ENCODE measurements at places on chromosomes 16 and 17. TPM values are rescaled to one million over a fixed set of nuclear protein-coding genes. Genes with fewer than 3 reads are reported as not detected.

DNA sequence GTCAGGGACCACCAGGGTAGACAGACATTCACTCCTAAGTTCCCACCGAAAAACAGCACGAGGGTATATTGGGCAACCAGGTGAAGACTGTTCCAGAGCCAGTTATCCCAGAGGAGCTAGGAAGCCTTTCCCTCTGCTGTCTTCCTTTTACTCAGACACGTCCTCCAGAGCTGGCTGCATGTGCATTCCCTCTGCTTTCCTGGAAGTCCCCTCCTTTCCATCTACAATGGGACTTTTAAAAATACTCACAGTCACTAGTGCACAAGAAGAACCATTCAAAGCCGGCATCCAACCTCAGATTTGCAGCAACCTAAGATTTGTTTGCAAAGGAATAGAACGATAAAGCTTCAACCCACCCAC lies 32.5 kb upstream of the CRISPLD2 start:
- DNase-seq = no peak

- DNase-seq = no peak
Measured at GRCh38 chr16:27405546-27406451, 3.8 kb downstream of the IL21R start.

- no peak for DNase-seq
Measured at GRCh38 chr17:48215583-48216139, 108.1 kb downstream of the SNX11 start.

GRCh38 chr16:23902748-23903414 lies 67.1 kb downstream of the PRKCB start:
- no peak for DNase-seq

DNA sequence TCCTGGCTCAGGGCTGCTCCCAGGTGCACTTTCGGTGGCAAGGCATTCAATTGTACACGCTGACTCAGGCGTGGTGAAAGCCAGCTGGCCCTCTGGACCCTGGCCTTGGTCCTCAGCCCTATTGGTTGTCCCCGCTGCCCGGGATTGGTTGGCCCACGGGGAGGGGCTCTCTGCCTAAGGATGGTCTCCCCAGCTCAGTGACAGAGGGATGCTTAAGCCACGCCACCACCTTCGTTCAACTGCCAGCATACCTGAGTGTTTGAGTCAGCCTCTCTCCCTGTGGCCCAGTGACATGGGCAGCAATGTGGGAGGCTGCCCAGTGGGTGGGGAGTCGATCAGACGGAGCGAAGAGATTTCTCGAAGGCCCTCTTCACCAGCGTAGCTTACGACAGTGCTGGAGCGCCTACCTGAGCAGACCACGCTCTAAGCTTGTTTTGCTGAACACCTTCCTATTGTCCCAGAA lies 30.3 kb downstream of the IRF8 start:
- DNase-seq = no peak

GRCh38 chr17:15930426-15930825 lies 14.5 kb upstream of the ADORA2B start:
- peak; percentile 7 for DNase-seq

- DNase-seq = no peak
Measured at GRCh38 chr16:50591800-50592771, 43.9 kb downstream of the NKD1 start.

DNA sequence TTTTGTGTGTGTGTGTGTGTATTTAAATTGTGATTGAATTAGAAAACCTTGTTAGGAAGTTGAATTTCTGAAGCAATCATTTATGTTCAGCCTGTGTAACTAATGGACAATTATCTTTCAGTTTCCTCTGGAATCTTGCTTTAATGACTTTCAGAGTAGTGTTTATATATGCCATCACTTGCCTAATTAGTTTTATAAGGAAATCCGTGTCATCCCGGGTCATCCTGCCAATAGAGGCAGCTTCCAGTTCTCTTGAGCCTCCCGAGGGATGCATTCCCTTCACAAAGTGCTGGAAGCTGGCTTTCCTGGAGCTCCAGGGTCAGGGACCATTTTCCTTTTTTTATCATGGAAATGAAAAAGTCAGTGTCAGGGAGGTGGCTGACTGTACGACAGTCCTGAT lies 42.9 kb downstream of the PRKCA start:
- DNase-seq = no peak

GRCh38 chr17:57009737-57010445 lies 32.0 kb downstream of the SCPEP1 start:
- DNase-seq = no peak

DNA sequence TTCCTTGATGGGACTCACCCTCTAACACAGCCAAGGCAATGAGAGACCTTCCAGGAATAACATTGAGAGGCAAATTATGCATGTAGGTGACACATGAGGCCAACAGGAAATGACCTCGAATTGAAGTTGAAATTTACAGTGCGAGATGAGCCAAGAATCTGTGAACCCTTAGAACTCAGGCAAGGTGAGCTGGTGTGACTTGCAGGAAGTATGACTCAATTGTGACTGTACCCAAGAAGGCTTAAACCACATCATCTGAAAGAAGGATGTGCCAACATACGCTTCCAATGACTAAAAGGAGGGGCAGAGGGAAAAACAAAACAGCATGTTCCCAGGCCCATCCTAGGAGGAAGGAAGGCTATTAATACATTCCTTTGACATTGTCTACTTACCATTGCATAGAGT lies 44.8 kb downstream of the PITPNC1 start:
- no peak for DNase-seq

DNA sequence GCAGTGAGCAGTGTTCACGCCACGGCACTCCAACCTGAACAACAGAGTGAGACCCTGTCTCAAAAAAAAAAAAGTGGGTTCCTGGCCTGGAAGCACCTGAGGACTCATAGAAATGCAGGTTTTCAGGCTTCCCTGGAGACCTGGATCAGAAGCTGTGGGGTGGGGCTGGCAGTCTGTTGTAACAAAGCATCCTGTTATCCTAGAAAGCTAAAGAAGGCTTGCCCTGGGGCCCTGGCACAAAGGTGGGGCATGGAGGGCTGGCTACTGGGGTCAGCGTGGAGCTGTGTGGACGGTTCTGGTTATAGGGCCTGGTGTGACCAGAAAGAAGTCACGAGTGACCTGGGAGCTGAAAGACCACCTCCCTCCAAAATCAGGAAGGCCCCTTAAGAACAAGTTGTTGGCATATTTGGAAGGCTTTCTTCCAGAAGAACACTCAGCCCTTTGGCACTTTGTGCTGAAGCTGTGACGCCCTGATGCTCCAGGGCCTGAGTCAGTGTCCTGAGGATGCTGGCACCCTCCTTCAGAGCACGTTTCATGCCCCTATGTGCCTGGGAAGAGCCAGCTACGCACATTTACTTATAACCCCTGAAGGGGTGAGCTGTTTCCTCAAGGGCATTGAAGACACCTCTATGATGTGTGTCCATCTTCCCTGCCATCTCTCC lies 6.2 kb downstream of the CRISPLD2 start:
- no peak for DNase-seq

DNA sequence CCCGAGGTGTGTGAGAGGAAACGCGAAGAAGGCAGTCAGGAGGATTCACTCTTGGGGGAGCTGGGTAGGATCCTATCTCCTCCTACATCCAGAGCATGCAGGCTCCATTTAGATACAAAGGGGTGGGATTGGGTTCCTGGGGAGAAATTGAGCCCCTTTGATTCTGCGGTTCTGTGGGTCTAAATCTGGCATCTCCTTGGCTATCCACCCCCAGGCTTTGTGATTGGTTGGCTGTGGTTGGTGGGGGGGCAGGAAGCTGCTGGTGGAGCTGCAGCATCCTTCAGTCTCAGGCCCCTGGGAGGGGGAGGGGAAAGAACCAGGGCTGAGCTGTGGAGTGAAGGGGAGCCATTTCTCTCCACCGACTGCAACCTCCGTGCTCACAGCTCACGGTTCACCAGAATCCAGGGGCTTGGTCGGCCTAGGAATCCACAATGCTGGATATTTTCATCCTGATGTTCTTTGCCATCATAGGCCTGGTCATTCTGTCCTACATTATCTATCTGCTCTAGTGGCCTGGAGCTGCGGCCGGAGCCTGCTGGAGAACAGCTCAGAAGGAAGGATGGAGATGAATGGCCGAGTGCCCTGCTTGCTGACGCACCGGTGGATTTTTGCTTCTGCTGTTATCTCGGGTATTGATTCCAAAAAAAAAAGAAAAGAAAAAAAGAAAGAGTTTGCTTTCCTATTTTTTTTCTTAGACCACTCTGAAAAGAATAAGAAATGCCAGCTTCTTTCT lies at the start of gene LASP1NB:
Gene LASP1NB (plus strand): TSS at position 352 of the 733 bp plus-strand sequence.
- peak; percentile 40 for DNase-seq

DNA sequence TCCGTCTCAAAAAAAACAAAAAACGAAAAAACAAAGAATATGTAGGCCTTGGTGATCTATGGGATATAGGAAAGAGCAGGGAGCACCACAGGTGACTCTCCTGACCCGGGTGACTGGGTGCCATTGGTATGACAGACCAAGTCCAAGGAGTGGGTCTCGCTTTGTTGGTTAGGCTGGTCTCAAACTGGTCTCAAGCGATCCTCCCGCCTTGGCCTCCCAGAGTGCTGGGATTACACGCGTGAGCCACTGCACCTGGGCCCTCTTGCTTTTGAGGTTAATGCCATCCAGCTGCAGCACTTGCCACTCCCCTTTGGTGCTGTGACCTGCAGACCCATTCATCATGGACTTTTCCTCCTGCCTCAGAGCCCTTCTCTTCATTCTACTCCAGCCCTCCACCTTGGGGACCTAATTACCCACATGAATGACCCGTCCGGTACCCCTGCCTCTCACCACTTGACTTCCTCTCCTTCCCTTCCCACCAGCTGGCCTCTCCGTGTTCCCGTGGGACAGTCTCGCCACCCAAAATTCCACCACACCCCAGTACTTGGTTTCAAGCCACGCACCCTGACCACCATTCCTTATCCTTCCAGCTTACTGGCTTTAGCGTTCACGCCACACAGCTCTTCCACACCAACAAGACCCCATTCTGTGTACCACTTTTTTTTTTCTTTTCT lies 3.2 kb upstream of the UBE2G1 start:
- no peak for DNase-seq

DNA sequence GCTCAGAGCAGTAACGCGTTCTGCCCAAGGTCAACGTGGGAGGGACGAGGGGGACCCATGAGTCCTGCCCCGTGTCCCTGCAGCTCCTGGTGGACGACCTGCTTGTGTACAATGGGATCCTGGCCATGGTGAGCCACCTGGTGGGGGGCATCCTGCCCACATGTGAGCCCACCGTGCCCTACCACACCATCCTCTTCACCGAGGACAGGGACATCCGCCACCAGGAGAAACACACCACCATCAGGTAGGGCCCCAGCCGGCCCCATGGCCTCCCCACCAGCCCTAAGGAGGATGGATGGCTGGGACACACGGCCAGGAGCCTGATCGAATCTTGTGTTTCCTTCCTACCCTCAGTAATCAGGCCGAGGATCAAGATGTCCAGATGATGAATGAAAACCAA lies 227.6 kb downstream of the KATNIP start:
- no peak for DNase-seq

GRCh38 chr16:18039931-18040330 lies 296.6 kb downstream of the NPIPA8 start:
- DNase-seq = no peak

DNA sequence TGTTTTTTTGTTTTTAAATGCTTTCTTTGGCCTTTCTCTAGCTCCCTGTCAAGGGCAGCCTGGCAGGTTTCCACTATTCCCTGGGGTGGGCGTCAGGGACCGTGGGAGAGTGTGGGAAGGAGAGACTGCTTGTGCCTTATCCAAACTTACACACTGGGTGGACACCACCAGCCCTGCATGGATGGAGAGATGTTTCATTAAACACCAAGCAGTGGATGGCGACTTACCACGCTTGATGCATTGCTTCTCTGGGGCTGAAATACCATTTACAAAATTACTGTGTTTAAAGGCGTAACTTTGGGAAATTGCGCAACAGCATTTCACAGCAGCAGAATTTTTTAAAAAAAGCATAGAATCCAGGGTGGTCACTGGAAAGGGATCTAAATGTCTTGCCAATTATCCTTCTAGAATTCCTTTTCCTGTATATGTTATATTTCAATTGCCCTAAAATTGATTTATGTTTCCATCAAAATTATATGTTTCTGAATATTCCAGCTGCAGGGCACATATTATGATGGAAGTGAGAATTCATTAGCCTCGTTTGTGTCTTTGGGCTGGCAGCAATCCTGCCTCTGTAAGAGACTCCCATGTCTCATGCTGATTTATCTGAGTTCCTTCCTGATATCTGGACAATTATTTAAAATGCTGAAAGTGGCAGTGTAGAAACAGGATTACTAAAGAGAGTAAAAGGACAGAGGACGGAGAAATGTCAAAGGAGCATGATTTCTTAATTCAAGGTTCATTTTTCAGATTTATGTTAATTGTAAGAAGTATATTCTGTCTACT lies 247.3 kb downstream of the GRIN2A start:
- DNase-seq = no peak

GRCh38 chr17:3474212-3474611 lies 1.6 kb upstream of the ASPA start:
- DNase-seq = no peak

GRCh38 chr17:68585643-68586042 lies 15.5 kb downstream of the FAM20A start:
- no peak for DNase-seq

ACAP1 gene
- 23.2 TPM for total RNA-seq

TLCD3B gene
- total RNA-seq = not detected

KRTAP4-4 gene
- not detected for total RNA-seq

TOX3 gene
- total RNA-seq = 3.7 TPM

MGAT5B gene
- total RNA-seq = 2.0 TPM

KCNH6 gene
- not detected for total RNA-seq

TMEM114 gene
- not detected for total RNA-seq

ICAM2 gene
- total RNA-seq = 70.5 TPM

SKAP1 gene
- 5.1 TPM for total RNA-seq

ACE gene
- 64.1 TPM for total RNA-seq

MBTPS1 gene
- total RNA-seq = 97.5 TPM

Measured in upper lobe of right lung (tissue), 1 donor.